ENCODE measurements at places on chromosomes 11 and 22.

DNA sequence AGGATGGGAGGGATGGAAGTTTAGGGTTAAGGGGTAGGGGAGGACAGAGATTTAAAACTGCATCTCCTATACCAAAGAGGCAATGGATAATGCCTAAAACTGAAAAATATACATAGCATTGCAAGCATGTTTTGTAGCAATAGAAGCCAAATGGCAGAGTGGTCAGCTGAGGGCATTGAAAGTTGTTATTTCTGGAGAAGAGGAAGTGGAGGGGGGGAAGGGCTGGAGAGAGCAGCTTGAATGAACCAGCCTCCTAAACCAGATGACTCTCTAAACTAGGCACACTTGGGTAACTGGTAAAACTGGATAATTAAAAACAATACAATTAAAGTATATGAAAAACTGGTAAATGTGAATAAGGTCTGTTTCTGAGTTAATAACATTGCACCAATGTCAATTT is 70.3 kb upstream of the TP53I11 start:
- DNase-seq = no peak

DNA sequence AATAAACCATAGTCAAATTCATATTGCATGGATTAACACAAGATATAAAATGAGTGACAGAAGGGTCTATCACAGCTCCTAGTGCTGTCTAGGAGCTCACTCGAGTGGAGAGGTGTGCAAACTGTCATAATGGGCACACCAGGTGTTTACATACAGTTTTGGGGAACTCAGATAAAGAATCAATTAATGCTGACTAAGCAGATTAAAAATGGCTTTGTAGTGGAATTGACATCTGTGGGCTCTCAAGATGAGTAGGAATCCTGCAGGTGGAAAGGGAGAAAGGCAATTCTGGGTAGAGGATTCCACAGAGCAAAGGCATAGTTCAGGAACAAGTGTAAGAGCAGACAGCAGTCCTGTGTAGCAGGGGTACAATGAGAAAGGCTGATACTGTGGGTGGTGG is 496.2 kb upstream of the CCDC90B start:
- no peak for DNase-seq

- no peak for DNase-seq
Observed at GRCh38 chr11:119427279-119427678, 4.3 kb upstream of the THY1 start.

GRCh38 chr11:14902650-14903350 is 10.8 kb upstream of the CYP2R1 start:
- DNase-seq = no peak

GRCh38 chr11:78453140-78453935 is 35.7 kb upstream of the GAB2 start:
- DNase-seq = no peak

DNA sequence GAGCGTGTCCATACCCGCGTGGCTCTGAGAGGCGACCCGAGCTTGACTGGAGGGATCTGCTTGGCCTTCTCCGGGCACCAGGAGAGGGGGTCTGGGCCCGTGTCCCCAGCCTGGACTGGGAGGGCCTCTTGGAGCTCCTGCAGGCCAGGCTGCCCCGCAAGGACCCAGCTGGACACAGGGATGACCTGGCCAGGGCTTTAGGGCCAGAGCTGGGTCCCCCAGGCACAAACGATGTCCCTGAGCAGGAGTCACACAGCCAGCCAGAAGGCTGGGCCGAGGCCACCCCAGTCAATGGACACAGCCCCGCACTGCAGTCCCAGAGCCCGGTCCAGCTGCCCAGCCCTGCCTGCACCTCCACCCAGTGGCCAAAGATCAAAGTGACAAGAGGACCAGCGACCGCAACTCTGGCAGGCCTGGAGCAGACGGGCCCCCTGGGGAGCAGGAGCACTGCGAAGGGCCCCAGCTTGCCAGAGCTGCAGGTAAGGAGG is 38.2 kb downstream of the TRIOBP start:
- DNase-seq = no peak

- no peak for DNase-seq
Observed at GRCh38 chr11:90250970-90251369, 28.1 kb upstream of the CHORDC1 start.

DNA sequence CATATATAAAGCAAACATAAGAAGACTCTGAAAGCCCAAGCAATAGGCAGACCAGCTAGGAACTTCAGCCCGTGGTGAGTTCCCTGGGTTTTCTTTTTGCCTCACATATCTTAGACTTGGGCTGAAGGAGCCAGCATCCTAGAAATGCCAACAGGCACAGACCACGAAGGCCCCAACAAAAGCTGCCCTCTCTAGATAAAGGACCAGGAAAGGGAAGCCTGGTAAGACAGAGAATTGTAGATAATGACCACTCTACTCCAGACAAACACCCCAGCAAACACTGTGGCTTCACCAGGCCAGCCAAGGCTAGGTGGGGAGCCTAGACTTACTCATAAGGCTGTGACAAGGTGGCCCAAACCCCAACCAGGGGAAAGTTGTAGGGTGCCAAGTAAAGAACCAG is 11.2 kb downstream of the GAL start:
- DNase-seq = no peak

DNA sequence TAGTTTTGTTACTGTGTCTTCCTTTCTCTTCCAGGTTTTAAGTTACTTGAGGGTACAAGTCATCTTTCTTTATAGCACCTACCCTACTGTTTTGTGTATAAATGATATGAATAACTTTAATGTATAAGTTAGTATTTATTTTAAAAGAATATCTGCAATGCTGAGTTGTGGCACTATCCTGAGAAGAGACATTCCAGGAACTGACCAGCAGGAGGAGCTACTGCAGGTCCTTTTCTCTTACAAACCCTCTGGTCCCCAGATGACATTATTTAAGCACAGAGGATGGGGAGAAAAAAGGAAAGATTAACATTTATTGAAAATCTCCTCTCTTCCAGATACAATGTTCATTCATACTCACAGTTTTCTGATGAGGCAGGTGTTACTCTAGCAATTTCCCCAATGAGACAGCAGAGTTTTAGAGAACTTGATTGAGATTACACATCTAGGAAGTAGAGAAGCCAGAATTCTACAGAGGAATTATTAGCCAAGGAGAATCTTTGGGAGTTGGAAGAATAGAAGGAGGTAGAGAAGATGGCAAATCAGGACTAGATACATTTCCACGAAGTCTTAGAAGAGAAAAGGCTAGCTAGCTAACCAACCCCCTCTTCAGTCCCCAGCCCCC is 541.2 kb upstream of the API5 start:
- DNase-seq = no peak

DNA sequence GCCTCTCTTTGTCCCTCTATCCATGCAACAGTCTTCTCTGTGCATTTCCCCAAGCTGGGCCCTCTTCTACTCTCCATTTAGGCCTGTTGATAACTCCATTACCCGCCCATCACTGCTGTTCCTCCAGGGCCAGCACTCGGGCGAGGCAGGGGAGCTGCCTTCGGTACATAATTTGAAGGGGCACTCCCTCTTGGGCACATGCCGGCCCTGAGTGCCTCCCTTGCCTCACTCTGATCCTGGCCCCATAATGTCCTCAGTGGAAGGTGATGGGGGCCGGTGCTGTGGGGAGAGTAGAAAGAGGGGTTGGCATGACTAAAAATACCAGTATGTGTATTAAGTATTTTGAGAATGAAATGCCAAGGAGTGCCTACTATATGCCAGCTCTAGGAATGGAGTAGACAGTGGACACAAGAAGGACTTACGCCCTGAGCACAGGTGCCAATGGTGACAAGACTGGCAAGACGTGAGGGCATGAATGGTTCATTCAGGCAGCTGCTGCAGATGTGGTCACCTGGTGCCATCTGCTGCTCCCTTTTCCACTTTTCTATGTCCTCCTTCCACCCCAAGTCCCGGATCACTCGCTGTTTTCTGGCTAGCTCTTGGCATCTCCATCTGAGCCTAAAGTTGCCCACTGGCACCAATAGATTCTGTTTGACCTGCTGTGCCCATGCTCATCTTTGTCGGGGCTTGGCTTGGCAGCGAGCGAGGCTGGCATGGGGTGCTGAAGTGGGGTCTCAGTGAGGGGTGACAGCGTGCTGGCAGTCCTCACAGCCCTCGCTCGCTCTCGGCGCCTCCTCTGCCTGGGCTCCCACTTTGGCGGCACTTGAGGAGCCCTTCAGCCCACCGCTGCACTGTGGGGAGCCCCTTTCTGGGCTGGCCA is 22.6 kb downstream of the TMEM218 start:
- no peak for DNase-seq

- no peak for DNase-seq
Observed at GRCh38 chr11:18749681-18750319, 23.8 kb upstream of the IGSF22 start.

DNA sequence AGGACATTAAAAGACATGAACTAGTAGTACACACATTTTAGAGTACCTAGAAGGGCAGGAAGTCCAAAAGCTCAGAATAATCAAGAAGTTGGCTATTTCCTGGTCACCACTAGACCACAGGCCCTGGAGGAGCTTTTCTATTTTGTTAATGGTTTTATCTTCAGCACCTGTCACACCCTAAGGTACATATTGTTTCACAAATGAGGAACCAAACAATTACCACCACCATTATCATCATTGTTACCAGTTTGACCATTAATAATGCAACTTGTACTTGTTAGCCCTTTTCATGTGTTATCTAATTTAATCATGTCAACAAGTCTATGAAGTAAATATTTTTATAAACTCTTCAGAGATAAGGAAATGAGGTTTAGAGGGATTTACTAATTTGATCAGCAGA is 4.9 kb downstream of the MRPL48 start:
- no peak for DNase-seq

GRCh38 chr11:73154178-73154577 is 12.1 kb upstream of the FCHSD2 start:
- no peak for DNase-seq

DNA sequence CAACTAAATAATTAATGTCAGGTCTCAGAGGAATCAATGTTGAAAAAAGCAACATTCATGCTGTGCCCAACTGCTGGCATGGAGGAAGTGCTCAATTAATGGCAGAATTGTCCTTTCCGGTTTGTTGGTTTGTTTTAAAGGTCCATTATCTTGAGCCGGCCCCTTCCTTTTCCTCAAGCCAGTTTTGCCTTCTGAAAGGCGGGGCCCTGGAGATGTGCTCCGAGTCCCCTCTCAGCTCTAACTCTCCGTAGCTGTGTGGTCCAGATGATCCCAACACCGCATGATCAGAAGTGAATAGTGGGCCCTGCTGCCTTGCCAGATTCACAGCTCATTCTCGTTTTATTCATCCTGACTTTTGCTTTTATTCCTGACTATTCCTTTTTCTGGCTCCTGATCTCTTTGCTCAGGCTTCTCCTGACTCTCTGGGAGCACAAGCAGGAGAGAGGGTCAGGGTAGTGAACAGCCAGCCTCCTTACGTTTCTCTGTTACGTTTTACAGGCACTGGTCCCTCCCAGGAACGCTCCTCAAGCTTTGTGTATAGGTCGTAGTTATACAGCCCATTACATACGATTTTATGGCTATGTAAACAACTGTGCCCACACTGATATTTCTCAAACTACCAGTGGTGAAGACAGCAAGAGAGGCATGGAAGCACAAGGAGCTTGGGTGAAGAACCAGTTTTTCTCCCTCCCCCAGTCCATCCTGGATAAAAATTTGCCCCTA is 265.9 kb downstream of the LARGE1 start:
- DNase-seq = no peak

DNA sequence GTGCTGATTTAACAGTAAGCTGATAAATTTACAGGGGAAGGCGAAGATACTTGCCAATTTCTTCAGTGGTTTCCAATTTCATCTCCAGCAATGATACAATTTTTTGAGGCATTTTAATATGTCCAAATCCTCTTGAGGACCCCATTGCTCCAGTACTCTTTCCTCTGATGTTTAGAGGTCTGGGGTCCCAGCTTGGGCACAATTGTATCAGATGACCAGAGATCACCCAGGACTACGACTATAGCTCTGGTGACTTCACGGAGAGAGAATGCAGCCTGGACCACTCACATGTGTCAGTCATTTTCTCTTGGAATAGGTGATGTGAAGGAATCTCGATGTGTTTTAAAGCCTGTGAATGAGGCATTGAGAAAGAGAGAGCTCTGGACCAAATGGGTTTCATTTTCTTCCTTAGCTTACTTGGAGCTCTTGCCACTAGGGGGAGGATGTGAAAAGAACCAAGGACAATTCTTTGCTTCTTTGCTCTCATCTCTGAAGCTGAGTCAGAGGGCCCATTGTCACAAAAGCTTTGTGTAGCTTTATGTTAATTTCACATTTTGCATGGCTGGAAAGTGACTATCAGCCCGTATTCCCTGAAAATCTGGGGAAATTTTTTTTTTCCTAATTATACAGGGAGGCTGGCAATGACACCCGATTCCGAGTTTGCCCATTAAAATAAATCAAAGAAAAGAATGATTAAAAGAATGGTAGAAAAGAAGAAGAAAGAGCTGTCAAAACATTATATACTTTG is 6.7 kb upstream of the CCDC90B start:
- DNase-seq = no peak

DNA sequence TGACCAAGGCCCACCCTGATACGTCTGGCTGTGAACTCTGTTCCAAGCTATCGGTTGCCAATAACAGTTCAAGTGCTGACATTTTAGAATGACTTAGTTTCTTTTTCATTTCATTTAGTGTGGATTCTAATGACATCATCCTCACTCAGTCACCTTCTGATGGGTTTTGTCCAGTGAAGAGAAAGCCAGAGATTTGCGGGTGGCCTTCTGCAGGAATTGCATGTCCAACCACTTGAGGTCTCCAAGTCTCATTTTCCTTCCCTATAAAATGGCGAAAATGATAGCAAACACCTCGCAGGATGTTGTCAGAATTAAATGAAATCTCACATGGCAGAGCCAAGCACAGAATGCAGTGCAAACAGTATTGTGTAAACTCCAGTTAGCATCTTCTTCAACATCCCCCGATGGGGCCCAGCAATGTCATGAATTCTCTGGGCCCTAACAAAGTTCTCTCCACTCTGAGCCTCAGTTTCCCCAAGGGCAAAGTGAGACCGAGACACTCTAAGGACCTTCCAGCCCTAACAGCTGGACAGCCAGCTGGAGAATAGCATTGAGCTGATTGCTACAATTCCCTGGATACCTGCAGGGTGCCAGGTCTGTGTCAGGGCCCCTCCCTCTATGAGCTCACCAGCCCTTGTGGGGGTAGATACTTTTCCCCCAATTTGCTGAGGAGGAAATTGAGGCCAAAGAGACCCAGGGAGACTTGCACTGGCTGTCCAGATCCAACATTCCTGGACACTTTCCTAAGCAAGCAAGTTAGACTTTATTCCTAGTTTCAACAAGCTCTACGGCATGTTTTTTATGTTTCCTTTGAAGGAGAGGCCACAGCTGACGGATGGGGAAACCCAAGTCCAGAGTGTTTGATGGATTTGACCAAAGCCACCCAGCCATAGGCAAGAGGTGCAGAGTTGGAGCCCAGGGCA is 286.7 kb downstream of the MN1 start:
- DNase-seq = no peak

GRCh38 chr11:69283446-69283845 is 10.5 kb upstream of the MYEOV start:
- no peak for DNase-seq

DNA sequence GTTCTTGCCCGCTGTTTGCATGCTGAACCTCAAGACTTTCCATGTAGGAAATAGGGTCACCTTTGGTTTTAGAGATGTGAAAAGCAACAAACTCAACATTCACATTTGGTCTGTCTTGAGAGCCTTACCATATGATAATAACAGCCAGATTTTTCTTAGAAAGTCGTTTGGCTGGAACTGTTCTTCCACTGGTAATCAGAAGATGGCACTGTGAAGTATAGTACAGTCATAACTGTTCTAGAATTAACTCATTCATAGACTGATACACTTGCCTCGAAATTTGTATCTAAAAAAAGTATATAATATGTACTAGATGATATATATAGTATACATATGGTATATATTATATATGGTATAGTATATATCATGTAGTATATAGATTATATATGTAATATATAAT is 12.3 kb downstream of the LUZP2 start:
- DNase-seq = no peak

Measured in stimulated activated CD4-positive, alpha-beta T cell treated with anti-CD3 and anti-CD28 coated beads, Interleukin-1b, Interleukin-23, amount 100 ng/mL, for 24 hours (primary cell).